GM23338 (cell line): ENCODE measurements at places on chromosomes 11 and 22.
A peak's percentile ranks its signal among the peaks of the same experiment; 100 is the strongest.

GRCh38 chr11:116657842-116658825, 114.7 kb downstream of the BUD13 start:
- DNase-seq: no peak

GRCh38 chr22:47322854-47323253, 560.4 kb downstream of the TBC1D22A start:
- no peak for DNase-seq

DNA sequence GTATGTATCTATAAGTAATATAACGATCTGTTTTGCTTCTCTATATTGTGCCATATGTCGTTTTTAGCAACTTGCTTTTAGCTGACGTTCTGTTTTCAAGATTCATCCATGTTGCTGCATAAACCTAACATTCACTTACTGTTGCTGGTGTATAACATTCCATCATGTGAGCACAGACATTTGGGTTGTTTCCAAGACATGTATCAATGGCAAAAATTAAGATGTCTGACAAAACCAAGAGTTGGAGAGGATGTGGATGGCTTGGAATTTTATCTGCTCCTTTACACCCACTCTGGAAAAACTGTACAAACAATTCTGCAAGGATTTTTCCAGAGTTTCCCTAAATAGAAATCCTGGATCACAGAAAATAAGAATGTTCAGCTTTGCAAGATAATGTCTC, 40.9 kb downstream of the DGCR2 start:
- DNase-seq: no peak

DNA sequence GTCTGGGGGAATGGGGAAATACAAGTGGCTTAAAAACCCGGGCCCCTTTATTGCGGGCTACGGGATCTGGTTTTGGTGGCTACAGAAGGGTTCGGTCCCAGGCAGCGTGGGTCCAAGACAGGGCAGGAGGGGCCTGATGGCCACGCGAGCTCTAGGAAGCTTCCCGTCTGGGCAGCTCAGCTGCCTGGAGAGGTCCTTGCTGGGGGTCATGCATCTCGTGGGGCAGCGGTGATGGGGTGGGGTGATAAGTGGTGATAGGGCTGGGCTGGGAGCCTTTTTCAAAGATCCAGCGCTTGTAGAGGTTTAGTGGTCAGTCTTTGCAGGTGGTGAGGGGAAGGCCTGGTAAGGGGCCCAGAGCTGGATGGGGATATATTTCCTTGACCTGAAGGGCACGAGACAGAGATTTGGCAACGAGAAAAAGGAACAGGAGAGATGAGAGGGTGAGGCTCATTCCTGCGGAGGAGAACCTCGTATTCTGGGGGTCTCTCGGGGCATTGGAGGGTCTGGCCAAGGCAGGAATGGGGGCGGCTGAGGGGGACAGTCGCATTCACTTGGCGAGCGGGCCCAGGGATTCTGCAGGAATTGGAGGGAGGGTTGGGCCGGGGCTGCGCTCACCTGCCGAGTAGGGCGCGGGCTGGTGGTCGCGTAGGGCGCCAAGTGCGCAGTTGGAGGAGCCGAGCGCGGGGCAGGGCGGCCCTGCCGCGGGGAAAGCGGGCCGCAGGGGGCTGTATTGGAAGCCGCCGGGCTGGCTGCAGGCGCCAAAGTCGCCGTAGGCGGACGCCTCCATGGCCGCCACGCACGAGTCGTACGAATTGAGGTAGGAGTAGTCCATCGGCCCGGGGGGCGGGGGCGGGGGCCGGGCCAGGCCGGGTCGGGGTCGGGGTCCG, 560 bp downstream of the PHOX2A start:
- peak; percentile 53 for DNase-seq

GRCh38 chr11:130171534-130171933, 12.0 kb downstream of the ST14 start:
- DNase-seq: no peak

DNA sequence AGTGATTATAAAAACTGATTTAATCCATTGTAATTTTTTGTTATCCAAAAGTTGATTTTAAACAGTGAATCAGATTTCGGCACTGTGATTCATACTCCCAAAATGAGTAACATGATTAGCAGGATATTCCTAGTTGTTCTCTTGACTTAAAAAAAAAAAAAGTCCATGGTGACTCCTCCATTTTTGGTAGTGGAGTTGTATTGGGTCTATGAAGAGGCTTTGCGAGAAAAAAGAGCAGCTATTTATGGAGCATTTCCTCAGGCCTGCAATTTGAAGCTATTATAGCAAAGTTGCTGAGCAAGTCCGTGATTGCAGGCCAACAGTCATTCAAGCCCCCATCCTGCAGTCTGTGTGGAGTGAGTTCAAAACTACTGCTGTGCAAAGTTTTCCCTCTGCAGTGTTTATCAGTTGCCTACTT, 28.8 kb downstream of the YAP1 start:
- DNase-seq: peak; percentile 31

- peak; percentile 52 for DNase-seq
Observed at GRCh38 chr11:66956689-66957290, 1.4 kb downstream of the PC start.

GRCh38 chr11:96228473-96228891, 114.5 kb downstream of the MAML2 start:
- DNase-seq: no peak

DNA sequence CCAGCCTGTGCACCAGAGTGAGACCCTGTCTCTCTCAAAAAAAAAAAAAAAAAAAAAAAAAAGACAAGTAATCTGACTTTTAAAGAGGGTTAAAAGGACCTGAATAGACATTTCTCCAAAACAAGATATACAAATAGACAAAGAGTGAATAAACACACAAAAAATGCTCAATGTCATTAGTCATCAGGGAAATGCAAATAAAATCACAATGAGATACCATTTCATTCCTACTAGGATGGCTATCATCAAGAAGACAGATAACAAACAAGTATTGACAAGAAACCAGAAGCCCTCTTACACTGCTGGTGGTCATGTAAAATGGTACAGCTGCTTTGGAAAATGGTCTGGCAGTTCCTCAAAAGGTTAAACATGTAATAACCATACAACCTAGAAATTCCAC, 4.1 kb downstream of the RIC3 start:
- no peak for DNase-seq

DNA sequence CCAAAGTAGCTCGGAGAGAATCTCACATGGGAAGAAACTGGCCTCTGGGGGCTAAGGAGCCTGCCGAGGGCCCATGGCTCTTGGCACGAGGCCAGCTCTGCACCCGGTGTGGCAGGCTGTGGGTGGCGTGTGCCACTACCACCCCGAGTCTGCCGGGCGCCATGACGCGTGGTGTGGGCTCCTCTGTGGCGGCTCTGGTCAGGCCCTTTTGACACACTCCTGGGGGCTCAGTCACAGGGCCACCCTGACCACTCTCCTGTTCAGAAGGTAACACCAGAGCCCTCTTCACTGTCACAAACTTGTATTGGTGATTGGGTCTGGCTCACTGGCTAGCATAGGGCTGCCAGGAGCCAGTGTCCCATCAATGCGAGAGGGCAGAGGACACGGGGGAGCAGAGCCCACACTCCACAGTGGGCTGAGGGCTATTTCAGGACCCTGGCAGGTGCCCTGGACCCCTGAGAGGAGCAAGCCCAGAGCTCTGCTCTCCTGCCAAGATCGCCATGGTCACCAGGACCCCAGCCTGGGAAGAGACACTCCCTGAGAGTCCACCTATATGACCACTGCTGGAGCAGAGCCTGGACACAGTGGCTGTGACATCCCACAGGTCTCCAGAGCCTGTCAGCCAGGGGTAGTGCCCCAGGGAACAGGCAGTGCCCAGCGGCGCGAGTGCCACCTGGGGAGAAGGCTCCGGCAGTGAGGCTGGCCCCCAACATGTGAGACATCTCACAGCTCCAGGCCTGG, 8.6 kb upstream of the PPM1F start:
- DNase-seq: no peak

DNA sequence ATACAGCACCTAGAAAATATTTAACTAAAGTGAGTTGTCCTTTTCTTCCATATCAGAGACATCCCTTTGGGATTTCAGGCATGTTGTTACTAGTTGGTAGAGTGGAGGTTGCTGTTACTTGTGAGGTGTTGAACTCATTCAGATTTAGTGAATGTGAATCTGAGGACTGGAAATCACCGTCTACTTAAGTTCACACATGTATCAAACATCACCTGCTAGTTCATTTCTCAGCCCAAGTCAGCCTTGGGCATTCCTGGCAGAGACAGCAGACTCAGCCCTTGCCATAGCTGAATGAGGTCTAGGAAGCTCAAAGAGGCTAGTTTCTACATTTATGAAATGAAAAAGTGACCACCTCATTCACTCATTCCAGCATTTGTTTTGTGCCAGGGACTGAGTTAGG, 9.7 kb downstream of the KDELR3 start:
- no peak for DNase-seq

GRCh38 chr11:119626197-119626841, 102.7 kb downstream of the NECTIN1 start:
- no peak for DNase-seq

DNA sequence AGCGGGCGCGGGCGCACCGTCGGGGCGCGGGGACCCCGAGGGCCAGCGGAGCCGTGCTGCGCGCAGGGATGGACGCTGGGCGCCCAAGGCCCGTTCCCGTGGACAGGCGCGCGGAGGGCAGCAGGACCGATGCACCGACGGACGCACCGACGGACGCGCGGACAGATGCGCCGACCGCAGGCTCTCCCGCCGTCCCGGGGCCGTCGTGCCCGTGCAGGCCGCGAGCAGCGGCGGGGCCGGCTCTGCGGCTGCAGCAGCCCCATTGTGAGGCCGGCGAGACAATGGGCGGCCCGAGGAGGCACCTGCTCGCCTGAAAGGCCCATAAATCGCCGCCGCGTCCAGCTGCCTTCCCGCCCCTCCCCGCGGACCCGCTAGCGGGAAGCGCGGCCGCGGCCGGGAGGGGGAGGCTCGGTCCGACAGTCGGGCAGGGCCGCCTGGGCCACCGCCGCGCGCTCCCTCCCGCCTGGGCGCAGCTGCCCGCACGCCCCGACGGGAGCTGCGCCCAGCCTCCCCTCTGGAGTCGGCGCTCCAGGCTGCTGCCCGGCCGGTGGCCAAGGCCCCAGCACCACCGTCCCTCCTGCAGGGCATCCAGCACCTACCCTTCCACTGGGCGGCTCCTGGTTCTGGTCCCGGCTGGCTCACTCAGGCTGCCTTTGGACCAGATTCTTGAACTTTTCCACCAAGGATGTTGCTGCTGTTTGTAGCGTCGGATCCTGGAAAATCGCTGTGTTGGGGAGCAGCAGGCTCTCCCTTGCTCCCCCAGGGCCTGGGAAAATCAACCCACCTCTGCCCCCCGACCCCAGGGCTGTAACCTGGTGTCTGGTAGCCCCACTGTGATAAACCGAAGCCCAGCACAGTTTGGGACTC, 15.8 kb downstream of the CDKN1C start:
- DNase-seq: peak; percentile 69

- DNase-seq: no peak
Observed at GRCh38 chr11:35932681-35933319, 11.1 kb upstream of the LDLRAD3 start.

DNA sequence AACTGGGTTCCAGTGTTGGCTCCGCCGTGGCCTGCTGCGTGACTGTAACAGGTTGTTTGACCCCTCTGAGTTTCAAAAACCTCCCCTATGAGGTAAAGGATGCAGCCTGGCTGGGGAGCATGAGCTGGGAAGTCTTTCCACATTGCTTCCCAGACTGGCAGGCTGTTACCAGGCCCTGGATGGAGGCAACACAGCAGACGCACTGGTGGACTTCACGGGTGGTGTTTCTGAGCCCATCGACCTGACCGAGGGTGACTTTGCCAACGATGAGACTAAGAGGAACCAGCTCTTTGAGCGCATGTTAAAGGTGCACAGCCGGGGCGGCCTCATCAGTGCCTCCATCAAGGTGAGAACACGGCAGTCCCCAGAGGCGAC, 11.4 kb downstream of the OMP start:
- no peak for DNase-seq

DNA sequence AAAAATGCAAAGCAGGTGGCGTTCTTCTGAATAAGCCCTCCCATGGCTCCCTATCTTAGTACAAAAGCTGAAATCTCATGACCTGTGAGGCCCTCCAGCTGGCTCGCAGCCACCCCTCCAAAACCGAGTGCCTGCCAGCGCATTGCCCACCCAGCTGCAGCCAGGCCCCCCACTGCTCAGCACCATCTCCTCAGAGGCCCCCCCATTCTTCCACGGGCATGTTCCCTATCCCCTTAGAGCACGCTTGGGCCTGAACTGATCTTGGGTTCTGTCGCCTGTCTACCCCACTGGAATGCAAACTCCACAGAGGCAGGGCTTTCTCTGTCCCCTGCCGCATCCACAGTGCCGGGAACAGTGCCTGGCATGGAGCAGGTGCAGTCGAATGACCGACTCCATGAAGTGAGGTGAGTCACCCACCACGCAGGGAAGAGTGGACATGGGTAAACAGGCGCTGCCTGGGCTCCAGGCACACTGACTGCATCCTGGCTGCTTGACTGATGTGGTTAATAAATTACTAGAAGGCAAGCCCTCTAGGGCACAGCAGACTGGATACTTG, 11.3 kb upstream of the EFCAB6 start:
- DNase-seq: peak; percentile 50
